Kidney (tissue), 22 donors: ENCODE measurements at places on chromosomes 1 and 21. TPM values are rescaled to one million over a fixed set of nuclear protein-coding genes. Genes with fewer than 3 reads are reported as not detected.
A peak's percentile ranks its signal among the peaks of the same experiment; 100 is the strongest.

TINAGL1 gene
- total RNA-seq = 246 TPM

CCDC24 gene
- total RNA-seq = 24.3 TPM

NBPF6 gene
- not detected for total RNA-seq

GPR25 gene
- 0.19 TPM for total RNA-seq

GRCh38 chr1:42966688-42967612 is 8.3 kb upstream of the SLC2A1 start:
- peak overlapping the region; percentile 65 for H3K27ac ChIP-seq
- peaks cover 2% of the 10 kb centered on the region for H3K4me1 ChIP-seq
- no peaks in the 10 kb centered on the region for H3K36me3 ChIP-seq
- no peak for DNase-seq
- H3K27me3 ChIP-seq = no peaks in the 10 kb centered on the region

GRCh38 chr1:228986093-228986904 is 251.0 kb downstream of the RHOU start:
- H3K36me3 ChIP-seq = no peaks in the 10 kb centered on the region
- no peak overlapping the region for H3K4me3 ChIP-seq
- no peaks in the 10 kb centered on the region for H3K4me1 ChIP-seq
- no peak overlapping the region for H3K27ac ChIP-seq
- no peak for DNase-seq

GRCh38 chr1:114323959-114324661 is 170.4 kb upstream of the SYT6 start:
- no peaks in the 10 kb centered on the region for H3K4me1 ChIP-seq
- DNase-seq = no peak
- H3K27me3 ChIP-seq = no peaks in the 10 kb centered on the region
- H3K27ac ChIP-seq = no peak overlapping the region
- peak overlapping the region; percentile 26 for H3K4me3 ChIP-seq

- no peaks in the 10 kb centered on the region for H3K4me1 ChIP-seq
- no peaks in the 10 kb centered on the region for H3K27me3 ChIP-seq
- peaks cover 5% of the 10 kb centered on the region for H3K36me3 ChIP-seq
These were observed 3.2 kb upstream of the C1orf74 start for GRCh38 chr1:209787551-209787950.

DNA sequence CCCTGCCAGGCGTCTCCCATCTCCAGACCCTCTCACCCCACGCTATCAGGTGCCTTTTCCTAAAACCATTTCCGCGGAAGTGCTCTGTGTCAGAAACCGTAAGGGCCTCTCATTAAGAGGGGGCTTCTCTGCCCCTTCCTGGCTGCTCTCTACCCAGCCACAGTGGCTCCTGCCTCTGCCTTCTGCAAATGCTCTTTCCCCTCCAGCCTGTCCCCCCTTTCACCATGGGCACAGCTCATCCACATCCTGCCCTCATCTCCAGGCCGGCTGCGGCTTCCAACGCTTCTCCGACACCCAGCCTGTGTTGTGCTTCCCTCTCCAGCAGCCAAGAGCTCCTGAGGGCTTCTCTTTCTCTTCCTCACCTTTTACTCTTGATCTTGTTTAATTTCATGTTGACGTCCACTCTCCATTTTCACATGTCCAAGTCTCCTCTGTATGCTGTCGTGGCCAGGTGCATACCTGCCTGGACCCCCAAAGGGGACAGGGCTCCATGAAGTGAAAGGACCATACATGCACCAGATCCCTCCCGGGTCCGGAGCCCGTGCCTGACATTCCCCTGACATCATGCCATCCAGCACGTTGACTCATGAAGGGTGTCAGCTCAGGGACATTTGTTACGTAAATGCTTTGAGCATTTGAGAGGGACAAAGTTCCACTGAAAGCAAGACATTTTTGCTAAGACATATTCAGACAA is 306.5 kb downstream of the AJAP1 start:
- H3K27ac ChIP-seq = no peak overlapping the region
- H3K4me1 ChIP-seq = no peaks in the 10 kb centered on the region
- no peak for DNase-seq
- H3K27me3 ChIP-seq = no peaks in the 10 kb centered on the region
- H3K36me3 ChIP-seq = no peaks in the 10 kb centered on the region

- DNase-seq = no peak
- no peaks in the 10 kb centered on the region for H3K4me1 ChIP-seq
- peaks cover 2% of the 10 kb centered on the region for H3K36me3 ChIP-seq
These were observed 158.7 kb downstream of the SIPA1L2 start for GRCh38 chr1:232471250-232471649.

DNA sequence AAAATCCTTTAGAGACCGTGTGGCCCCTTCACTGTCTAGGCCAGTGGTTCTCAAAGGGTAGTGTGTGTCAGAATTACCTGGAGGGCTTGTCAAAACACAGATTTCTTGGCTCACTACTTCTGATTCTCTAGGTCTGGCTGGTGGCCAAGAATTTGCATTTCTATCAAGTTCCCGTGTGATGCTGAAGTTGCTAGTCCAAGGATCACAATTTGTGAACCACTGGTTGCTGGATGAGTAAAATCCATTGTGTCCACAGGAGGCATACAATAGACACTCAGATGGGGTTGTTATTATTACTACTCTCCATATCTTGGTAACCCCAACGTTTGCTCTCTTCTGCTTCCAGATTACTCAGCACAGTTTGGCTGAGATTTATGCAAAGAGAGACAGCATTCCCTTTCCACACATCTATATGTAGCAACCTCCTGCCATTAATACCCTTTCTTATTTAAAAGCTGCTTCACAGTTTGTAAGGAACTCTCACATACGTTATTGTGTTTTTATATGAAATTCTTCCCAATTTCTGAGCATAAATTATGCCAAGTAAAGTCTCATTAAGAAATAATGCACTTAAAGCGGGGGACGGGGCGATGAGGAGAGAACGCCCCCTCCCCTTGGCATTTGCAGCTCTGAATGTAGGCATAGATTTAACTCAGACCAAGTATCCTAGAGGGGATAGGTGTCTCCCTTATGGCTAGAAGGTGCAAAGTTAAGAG is 720 bp upstream of the TMCC2 start:
- H3K36me3 ChIP-seq = no peaks in the 10 kb centered on the region
- H3K27ac ChIP-seq = no peak overlapping the region
- H3K4me3 ChIP-seq = peak overlapping the region; percentile 81
- no peak for DNase-seq

DNA sequence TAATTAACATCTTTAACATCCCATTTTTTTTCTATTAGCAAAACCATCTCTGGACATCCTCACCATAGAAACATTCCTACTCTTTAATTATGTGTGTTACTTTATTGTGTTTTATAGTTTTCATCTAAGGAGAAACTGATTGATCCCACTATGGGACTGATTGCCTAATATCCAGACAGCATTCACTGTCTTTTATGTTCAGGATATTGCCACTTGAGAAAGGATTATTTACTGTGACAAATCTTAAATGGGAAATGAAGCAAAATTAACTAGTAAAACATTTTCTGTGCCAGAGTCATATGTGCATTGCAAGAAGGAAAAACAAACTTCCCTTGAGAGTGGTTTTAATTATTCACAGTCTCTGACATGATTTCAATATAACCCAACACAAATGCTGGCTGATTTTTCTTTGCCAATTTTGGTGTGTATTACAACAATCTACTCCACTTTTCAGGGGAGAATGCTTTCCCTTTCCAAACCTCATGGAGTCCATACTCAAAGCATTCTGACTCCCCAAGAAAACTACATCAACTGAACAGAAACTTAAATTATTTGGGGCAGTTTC is 15.8 kb upstream of the RGS13 start:
- no peaks in the 10 kb centered on the region for H3K27me3 ChIP-seq
- no peak overlapping the region for H3K27ac ChIP-seq
- H3K36me3 ChIP-seq = no peaks in the 10 kb centered on the region
- H3K4me1 ChIP-seq = no peaks in the 10 kb centered on the region
- H3K4me3 ChIP-seq = no peak overlapping the region

GRCh38 chr21:40386294-40386911 is 460.6 kb downstream of the DSCAM start:
- H3K4me1 ChIP-seq = peaks cover 7% of the 10 kb centered on the region
- peak; percentile 66 for DNase-seq
- H3K27me3 ChIP-seq = no peaks in the 10 kb centered on the region
- no peaks in the 10 kb centered on the region for H3K36me3 ChIP-seq
- no peak overlapping the region for H3K4me3 ChIP-seq
- no peak overlapping the region for H3K27ac ChIP-seq

GRCh38 chr1:15070145-15070748 is 83.3 kb upstream of the TMEM51 start:
- H3K4me3 ChIP-seq = no peak overlapping the region
- H3K27me3 ChIP-seq = no peaks in the 10 kb centered on the region
- H3K27ac ChIP-seq = no peak overlapping the region
- no peaks in the 10 kb centered on the region for H3K4me1 ChIP-seq
- DNase-seq = no peak
